ENCODE measurements at places on chromosomes 7 and 10. TPM values are rescaled to one million over a fixed set of nuclear protein-coding genes. Genes with fewer than 3 reads are reported as not detected.
A peak's percentile ranks its signal among the peaks of the same experiment; 100 is the strongest.

- no peaks in the 10 kb centered on the region for H3K4me1 ChIP-seq
- no peak for DNase-seq
- no peaks in the 10 kb centered on the region for H3K36me3 ChIP-seq
- H3K27me3 ChIP-seq: no peaks in the 10 kb centered on the region
Observed at GRCh38 chr7:95220328-95220727, 104.0 kb downstream of the PON1 start.

GRCh38 chr10:63515002-63515763 lies 6.0 kb upstream of the REEP3 start:
- H3K4me3 ChIP-seq: peak overlapping the region; percentile 43
- peak; percentile 20 for DNase-seq
- peaks cover 40% of the 10 kb centered on the region for H3K36me3 ChIP-seq
- H3K27ac ChIP-seq: peak overlapping the region; percentile 80
- H3K27me3 ChIP-seq: no peaks in the 10 kb centered on the region

- no peaks in the 10 kb centered on the region for H3K36me3 ChIP-seq
- no peaks in the 10 kb centered on the region for H3K27me3 ChIP-seq
- no peak overlapping the region for H3K27ac ChIP-seq
- no peak for DNase-seq
- H3K4me3 ChIP-seq: no peak overlapping the region
Observed at GRCh38 chr10:120286280-120286679, 170.7 kb upstream of the PLPP4 start.

DNA sequence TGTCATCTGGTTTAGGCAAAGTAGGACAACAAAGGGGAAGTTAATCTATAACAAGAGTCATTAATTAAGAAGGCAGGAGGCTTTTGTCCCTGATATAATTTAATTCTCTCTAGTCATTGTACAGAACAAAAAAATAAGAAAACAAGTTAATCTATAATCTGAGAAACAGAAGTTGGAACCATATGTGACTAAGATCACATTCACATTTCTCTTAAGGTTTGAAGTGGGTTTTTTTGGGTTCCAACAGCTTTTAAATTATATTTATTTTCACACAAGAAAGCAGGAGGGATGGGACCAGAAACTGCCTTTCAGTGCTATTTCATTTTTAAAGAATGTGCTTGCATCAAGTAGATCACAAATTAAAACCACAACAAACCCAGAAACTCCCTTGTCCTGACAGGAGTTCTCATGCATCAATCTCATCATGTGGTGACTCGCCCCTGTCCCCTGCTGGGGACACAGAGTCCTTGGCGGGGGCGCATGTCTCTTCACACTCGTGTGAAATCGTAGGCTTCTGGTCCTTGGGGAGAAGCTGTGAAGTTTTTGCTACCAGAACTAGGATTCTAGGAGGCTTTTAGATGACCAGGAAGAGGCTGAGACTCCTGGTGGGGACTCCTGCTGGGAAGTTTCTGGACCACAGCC lies 10.1 kb upstream of the OPN4 start:
- peaks cover 10% of the 10 kb centered on the region for H3K4me1 ChIP-seq
- H3K4me3 ChIP-seq: no peak overlapping the region
- H3K27me3 ChIP-seq: peaks cover 17% of the 10 kb centered on the region

DNA sequence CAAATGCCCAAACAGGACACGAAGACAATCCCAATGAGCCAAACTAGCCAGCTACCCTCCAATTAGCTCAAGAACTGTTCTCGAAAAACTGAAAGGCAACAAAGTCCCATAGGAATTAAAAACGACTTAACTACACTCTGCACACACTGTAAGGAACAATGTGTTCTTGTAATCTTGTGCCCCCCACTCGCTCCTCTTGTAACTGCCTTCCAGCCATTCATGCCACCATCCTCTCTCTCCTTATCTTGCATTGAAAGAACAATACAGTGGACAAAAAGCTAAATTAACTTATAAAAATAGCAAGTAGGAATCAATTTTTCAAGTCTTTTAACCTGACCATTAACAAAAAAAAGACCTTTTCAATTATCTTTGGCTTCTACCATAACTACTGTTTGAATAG lies 2.9 kb downstream of the CYTH3 start:
- H3K27me3 ChIP-seq: peaks cover 77% of the 10 kb centered on the region
- no peaks in the 10 kb centered on the region for H3K36me3 ChIP-seq
- DNase-seq: no peak

- DNase-seq: no peak
- H3K27ac ChIP-seq: no peak overlapping the region
- no peak overlapping the region for H3K4me3 ChIP-seq
- H3K27me3 ChIP-seq: no peaks in the 10 kb centered on the region
- H3K36me3 ChIP-seq: no peaks in the 10 kb centered on the region
Observed at GRCh38 chr7:144730224-144730623, 105.6 kb downstream of the TPK1 start.

The OPALIN gene
- total RNA-seq: not detected

The ADRB1 gene
- not detected for total RNA-seq

DNA sequence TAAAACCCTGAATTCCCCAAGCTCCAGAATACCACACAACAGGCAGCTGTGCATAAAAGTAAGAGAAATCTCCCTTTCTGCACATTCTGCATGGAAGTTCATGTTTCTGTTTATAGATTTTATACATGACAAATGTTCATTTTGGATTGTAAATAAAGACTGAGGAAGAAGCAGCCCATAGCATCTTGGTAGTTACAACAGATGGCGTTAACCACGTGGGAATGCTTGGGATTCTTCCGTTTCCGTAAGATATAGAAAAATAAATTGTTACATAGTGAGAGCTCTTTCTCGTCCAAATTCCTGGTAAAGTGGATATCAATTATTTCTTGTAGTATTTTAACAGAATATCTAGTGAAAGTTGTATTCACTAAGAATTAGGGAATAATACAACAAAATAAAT lies 1016.5 kb downstream of the GRM8 start:
- no peaks in the 10 kb centered on the region for H3K27me3 ChIP-seq
- DNase-seq: no peak
- H3K4me3 ChIP-seq: no peak overlapping the region
- H3K27ac ChIP-seq: no peak overlapping the region

GRCh38 chr10:103709341-103709920 lies 145.9 kb downstream of the SH3PXD2A start:
- no peaks in the 10 kb centered on the region for H3K36me3 ChIP-seq
- no peak overlapping the region for H3K4me3 ChIP-seq
- peaks cover 9% of the 10 kb centered on the region for H3K4me1 ChIP-seq

DNA sequence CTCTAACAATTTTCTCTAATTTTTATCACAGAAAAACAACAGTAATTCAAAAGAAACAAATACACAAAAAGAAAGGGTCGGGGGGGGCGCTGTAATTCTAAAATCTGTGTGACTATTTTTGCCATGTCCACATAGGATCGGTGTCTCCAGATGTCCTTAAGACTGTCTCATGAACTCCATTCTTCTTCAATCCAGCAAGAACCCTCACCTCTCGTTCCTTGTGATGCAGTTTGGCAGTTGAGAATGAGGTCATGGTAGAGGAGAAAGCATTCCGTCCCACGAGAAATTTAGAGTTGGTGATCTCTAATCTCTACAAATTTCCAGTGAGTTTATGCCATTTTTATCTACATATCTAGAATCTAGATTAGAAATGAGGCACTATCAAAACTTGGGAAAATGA lies 394.7 kb downstream of the TFEC start:
- DNase-seq: no peak
- no peaks in the 10 kb centered on the region for H3K36me3 ChIP-seq
- H3K27ac ChIP-seq: no peak overlapping the region
- no peaks in the 10 kb centered on the region for H3K4me1 ChIP-seq

The TMEM130 gene
- not detected for total RNA-seq

- H3K27me3 ChIP-seq: no peaks in the 10 kb centered on the region
- no peaks in the 10 kb centered on the region for H3K36me3 ChIP-seq
Observed at GRCh38 chr7:16114071-16114470, 307.3 kb downstream of the CRPPA start.

The SFRP4 gene
- total RNA-seq: not detected

DNA sequence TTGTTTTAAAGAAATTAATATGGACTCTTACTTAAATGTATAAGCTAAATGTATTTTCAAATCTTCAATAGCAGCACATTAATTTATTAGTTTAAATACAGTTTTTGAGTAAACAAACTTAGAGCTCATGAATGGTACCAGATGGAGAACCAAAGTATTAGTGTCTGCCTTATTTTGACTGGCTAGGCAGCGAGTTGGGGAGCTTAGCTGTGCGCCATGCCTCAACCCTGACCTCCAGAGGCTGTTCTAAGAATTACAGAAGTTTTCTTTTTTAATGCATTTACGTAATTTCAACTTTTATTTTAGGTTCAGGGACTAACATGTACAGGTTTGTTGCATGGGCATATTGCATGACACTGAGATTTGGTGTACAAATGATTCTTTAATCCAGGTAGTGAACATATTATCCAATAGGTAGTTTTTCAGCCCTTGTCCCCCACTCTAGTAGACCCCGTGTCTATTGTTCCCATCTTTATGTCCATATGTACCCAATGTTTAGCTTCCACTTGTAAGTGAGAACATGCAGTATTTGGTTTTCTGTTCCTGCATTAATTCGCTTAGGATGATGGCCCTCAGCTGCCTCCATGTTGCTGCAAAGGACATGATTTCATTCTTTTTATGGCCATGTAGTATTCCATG lies 166.8 kb downstream of the IQUB start:
- DNase-seq: no peak
- no peaks in the 10 kb centered on the region for H3K36me3 ChIP-seq
- no peaks in the 10 kb centered on the region for H3K27me3 ChIP-seq
- H3K27ac ChIP-seq: no peak overlapping the region
- no peak overlapping the region for H3K4me3 ChIP-seq

- no peaks in the 10 kb centered on the region for H3K27me3 ChIP-seq
- H3K27ac ChIP-seq: no peak overlapping the region
- DNase-seq: no peak
- H3K4me1 ChIP-seq: peaks cover 42% of the 10 kb centered on the region
- no peak overlapping the region for H3K4me3 ChIP-seq
Observed at GRCh38 chr7:148919859-148920258, 35.8 kb upstream of the EZH2 start.

- H3K4me1 ChIP-seq: no peaks in the 10 kb centered on the region
- no peak overlapping the region for H3K27ac ChIP-seq
- no peaks in the 10 kb centered on the region for H3K36me3 ChIP-seq
- no peak for DNase-seq
- H3K4me3 ChIP-seq: no peak overlapping the region
- H3K27me3 ChIP-seq: no peaks in the 10 kb centered on the region
Observed at GRCh38 chr7:51228386-51228958, 88.1 kb downstream of the COBL start.

DNA sequence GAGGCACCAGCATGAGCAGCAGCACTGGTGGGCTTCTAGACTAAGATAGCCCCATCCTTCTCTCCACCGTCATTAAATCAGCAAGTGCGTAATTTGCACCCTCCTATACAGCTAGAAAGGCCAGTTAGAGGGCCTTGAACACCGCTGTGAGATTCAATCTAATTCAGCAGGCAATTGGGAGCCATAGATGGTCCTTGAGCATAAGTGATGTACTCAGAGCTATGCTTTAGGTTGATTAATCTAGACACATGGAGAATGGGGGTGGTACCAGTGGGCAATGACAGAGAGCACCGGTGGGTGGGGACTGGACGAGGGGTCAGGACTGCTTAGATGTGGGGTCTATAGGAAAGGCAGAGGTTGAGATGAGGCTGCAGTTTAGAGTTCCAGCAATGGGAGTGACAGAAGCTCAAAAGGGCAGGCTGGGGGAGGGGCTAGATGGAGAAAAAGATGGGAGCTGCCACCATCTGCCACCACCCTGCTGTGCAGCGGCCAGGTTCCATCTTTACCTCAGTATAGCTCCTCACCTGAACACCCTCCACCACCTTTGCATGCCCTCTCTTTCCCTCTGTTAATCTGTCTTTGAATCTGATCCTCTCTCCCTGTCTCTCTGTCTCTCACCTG lies 87.3 kb downstream of the C10orf105 start:
- no peak overlapping the region for H3K27ac ChIP-seq
- H3K4me3 ChIP-seq: no peak overlapping the region

GRCh38 chr10:16787361-16787791 lies 29.8 kb downstream of the RSU1 start:
- DNase-seq: peak; percentile 48
- H3K27me3 ChIP-seq: no peaks in the 10 kb centered on the region
- H3K4me3 ChIP-seq: peak overlapping the region; percentile 41
- H3K36me3 ChIP-seq: peaks cover 58% of the 10 kb centered on the region
- peaks cover 35% of the 10 kb centered on the region for H3K4me1 ChIP-seq

The FLNC gene
- total RNA-seq: not detected

DNA sequence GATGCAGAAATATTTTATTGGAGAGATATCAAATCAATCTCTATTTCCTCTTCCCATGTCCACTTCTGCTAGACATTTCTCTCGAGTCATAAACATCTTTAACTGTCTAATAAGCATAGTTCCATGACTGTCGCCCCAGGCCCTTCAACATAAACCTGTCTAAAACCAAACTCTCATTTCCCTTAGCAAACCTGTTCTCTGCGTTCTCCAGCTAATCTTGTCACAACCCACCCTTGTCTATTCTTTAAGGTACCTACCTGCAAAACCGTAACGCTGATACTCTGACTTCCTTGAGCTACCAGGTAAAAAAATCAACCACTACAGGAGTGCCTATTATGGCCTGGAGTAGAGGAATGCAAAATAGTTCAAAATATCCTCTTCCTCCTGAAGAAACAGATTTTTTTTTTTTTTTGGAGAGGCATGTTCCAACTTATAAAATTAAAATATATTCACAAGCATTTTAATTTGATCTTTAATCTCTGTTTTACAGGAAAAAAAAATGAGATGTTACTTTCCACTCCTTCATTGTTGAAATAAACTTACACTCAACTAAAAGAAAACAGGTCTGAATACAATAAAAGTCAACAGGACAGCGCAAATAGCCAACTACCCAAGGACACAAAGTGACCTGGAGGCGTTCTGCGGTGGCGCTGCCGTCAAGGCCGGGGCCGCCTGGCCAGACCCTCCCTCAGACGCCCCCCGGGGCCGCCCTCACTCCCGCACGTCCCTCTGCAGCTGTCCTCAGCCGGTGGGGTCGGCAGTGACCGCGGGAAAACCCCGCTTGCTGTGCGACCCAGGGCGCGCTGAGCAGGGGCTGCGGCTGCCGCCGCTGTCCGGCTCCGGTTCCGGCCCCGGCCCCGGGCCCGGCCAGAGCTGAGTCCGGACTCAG lies 765 bp downstream of the SLC25A40 start:
- peaks cover 43% of the 10 kb centered on the region for H3K4me1 ChIP-seq
- peaks cover 64% of the 10 kb centered on the region for H3K36me3 ChIP-seq
- peak overlapping the region; percentile 64 for H3K27ac ChIP-seq
- DNase-seq: no peak

DNA sequence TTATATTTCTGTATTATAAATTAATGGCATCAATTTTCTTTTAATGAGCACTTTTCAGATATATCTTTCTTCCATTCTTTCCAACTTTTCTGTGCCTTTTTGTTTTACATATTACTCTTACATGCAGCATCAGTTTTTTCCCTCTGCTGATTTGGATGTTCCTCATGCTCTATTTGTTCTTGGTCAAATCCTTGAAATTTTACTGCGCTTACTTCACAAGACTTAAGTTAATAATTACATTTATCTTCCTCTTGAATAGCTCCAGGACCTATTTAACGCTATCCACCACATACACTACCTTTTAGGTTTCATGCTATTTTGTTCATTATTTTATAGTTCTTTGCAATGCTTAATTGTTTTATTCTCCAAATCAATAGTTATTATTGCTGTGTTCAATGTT lies 97.6 kb upstream of the CTTNBP2 start:
- no peaks in the 10 kb centered on the region for H3K4me1 ChIP-seq
- no peaks in the 10 kb centered on the region for H3K27me3 ChIP-seq
- DNase-seq: no peak
- H3K4me3 ChIP-seq: no peak overlapping the region

Measured in activated T-helper 2 cell treated with anti-CD3 and anti-CD28 coated beads, Interferon-gamma antibody, Interleukin-2, Interleukin-4, amounts not matched to agents 10 μg/mL and 5 μg/mL and 100 μg/mL, durations not matched to agents 14 hours and 24 hours and 36 hours (primary cell).